ENCODE measurements at places on chromosomes 12 and 14.

DNA sequence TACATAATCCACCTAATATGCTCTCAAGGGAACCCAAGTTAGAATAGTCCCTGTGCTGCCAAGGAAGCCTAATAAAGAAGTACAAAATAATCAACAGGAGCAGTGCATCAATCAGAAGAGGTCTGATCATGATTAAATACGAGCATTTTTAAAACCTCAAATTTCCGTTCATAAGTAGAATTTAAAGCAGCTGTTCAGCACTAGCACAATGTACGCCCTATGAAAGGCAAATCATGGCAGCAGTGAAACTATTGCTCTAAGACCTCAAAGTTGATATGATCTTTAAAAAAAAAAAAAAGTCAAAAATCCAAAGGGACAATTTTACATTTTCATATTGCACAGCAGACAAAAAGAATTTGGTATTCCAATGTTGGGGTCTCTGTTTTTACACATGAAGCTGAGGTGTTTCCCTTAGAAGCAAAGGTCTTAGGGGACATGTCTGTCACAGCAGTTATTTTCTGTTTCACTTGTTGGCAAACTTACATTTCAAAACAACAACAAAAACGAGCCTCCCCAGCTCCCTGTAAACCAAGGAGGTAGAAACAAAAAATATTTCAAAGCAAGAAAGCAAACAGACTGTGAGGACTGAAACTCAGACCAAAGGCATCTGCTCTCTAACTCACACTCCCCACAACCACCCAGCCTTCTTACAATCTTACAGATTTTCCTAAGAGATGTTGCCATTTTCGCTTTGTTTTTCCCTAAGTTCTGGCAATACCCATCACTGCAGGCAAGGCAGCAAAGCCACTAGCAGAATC, 28.2 kb downstream of the SOX5 start:
- DNase-seq: no peak

- no peak for DNase-seq
Observed at GRCh38 chr12:24487606-24488005, 461.3 kb downstream of the BCAT1 start.

- DNase-seq: no peak
Observed at GRCh38 chr12:128025589-128026245, 241.3 kb upstream of the TMEM132C start.

- no peak for DNase-seq
Observed at GRCh38 chr12:30969606-30970395, 43.3 kb downstream of the TSPAN11 start.

DNA sequence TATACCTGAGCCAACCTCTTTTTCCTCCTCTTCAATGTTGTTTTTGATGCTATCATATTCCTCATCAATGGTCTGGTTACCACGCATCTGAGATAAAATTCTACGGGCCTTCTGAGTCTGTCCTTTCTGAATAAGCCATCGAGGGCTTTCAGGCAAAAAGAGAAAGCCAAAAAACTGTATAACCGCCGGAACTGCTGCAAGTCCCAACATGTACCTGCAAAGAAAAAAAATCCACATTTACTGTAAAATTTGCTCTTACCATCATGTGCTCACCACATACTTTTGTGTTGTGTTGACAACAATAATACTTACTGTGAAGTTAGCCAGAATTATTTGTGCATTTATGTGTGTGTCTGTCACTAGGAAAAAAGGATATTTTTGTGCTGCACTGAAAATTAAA, 77.6 kb downstream of the SLC2A13 start:
- no peak for DNase-seq

GRCh38 chr12:64030155-64030554, 185.7 kb downstream of the SRGAP1 start:
- no peak for DNase-seq
